Testis (tissue), 5 donors: ENCODE measurements at places on chromosomes 2 and 18.

DNA sequence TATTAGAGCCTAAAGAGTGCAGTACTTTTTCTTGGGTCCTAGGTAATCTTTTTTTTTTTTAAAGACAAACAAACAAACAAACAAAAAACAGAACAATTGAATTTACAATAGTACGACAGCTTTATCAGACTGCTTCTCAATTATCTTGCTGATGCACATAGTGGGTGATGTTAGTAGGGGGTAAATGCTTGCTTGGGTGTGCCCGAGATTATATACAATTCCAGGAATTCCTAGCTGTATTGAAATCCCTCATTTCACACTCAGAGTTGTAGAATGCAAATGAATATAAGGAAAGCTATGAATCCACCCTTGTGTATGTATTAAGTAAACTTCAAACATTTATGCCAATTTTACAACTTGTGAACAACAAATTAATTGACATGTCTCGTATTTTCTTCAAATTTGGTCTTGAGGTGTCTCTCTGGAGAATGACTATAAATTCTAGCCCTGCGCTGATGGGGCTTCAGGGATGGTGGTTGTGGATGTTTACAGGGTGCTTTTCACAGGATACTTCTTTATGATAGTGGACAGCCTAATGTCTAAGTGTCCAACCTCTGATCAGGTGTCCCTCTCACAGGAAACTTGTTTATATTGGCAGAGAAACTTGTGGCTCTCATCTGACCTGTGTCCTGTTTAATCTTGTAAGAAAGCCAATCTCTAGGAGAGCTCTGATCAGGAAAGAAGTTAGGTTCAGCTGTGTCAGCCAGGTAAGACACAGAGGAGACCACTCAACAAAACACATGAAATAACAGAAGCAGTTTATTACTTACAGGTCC, 61.9 kb upstream of the SLC39A10 start:
- DNase-seq, result no peak

GRCh38 chr18:55406451-55406991, 181.5 kb downstream of the TCF4 start:
- DNase-seq, result no peak

- DNase-seq, result no peak
Observed at GRCh38 chr2:161947406-161947805, 126.6 kb downstream of the DPP4 start.

DNA sequence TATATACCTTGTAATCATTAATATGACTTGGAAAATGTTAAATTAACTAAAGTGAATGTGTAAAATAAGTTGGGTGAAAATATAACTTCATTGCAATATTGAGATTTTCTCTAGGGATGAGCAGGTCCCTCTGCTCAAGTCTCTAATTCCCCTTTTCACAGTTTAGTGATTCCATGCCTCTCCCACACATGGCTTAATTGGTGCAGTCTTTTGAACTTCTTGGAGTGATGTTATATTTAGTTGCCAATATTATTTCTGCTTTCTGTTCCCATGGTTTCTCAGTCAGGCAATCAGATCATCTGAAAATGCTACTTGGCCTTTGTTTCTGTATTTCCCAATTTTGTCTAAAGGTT, 233.7 kb upstream of the SPOPL start:
- no peak for DNase-seq

- DNase-seq, result no peak
Observed at GRCh38 chr2:99473518-99474083, 16.2 kb downstream of the REV1 start.

DNA sequence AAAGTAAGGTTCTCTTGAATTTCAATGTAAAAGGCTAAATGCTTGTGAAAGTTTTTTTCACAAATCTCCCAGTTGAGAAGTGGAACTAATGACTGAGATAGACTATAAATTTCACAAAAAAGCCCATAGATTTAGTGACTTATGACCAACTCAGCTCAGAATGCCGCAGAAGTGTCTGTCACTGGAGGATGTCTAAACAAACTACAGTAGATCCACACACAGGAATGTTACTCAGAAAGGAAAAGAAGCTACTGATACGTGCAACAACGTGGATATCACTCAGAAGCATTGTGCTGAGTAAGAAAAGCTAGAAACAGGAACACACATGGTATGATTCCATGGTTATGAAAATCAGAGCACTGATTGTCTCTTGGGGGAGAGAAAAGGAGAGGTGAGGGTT, 151.9 kb downstream of the DOCK10 start:
- no peak for DNase-seq

GRCh38 chr2:207459990-207460757, 69.6 kb upstream of the CREB1 start:
- DNase-seq, result no peak

GRCh38 chr2:196827356-196827755, 18.2 kb upstream of the C2orf66 start:
- no peak for DNase-seq

DNA sequence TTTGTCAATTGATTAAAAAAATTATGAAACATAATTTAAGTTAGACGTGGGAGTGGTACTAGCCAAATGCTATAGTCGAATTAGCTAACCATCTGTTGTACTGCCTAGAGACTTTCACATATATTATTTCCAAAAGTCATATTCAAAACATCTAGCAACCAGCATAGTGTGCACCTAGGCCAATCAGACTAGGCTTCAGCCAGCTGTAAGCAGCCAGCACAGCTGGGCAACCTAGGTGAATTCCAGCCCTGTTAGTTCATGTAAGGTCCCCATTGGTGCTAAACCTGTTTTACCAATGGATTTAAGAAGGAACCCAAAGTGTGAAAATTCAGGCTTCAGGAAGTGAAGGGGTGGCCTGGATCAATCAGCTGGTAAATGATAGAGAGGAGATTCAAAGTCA, 144.3 kb downstream of the BCL2 start:
- DNase-seq, result no peak

GRCh38 chr2:141923657-141924056, 207.2 kb downstream of the LRP1B start:
- DNase-seq, result no peak

- no peak for DNase-seq
Observed at GRCh38 chr18:22241921-22242361, 72.6 kb downstream of the GATA6 start.

- DNase-seq, result no peak
Observed at GRCh38 chr2:181977661-181978350, 7.8 kb upstream of the PPP1R1C start.

GRCh38 chr18:9803698-9804516, 81.9 kb upstream of the TXNDC2 start:
- no peak for DNase-seq

- no peak for DNase-seq
Observed at GRCh38 chr2:106261871-106262321, 67.8 kb upstream of the UXS1 start.

- DNase-seq, result no peak
Observed at GRCh38 chr18:78154444-78154843, 825.2 kb upstream of the SALL3 start.

GRCh38 chr2:152330235-152330866, 4.6 kb upstream of the FMNL2 start:
- DNase-seq, result no peak

GRCh38 chr18:44579028-44579702, 101.5 kb upstream of the SETBP1 start:
- DNase-seq, result no peak

DNA sequence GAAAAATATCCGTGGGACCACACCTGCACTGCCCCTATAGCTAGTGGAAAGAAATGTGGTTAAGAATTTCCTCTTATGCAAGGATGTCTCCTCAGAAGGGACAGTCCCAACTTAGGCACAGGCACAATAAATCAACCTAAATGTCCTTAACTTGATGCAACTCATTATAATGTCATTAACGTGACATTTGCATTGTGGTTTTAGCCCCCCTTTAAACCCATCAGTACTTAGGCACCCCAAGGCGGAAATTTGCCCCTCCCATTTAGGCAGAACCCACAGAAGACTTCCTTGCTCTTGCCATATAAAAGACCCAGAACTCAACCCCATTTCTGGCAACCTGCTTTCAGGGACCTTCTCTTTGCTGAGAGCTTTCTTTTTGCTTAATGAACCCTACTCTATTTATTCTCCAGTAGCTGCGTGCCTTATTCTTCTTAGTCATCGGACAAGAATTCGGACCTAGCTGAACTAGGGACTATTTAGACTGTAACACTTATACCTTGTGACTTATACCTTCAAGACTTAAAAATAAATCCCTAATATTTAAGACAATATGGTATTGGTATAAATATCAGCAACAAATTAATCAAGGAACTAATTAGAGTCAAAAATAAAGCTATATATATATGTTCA, 1281.6 kb upstream of the TMEFF2 start:
- DNase-seq, result no peak

DNA sequence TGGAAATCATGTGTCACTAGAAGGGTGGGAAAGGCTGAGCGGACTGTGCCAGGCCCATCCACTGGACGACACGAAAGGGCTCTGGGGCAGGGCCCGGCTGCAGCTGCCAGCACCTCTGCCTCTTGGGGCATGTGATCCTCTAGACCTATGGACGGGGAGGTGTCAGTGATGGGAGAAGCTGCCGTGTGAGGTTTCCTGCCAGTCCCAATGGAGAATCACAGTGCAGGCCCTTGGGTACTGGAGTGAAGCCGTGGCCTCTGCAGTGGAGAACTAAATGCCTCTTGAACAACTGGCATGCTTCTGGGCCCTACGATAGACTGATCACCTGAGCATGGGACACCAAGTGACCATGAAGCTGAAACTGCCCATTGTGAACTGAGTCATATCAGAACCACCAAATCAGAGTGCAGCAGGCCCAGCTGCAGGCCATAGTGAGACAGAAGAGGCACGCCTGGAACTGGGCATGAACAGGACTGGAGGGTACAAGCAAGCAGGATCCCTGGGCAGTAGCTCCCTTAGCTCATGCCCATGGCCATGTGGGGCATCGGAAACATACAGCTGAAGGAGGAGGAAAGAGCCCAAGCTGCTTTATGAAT, 18.8 kb upstream of the RHOB start:
- DNase-seq, result no peak

- DNase-seq, result peak; percentile 24
Observed at GRCh38 chr2:120737340-120738101, 1.9 kb downstream of the GLI2 start.

- DNase-seq, result no peak
Observed at GRCh38 chr18:11653521-11653920, 35.5 kb upstream of the GNAL start.

- DNase-seq, result no peak
Observed at GRCh38 chr2:96468904-96469303, 36.3 kb downstream of the NEURL3 start.

DNA sequence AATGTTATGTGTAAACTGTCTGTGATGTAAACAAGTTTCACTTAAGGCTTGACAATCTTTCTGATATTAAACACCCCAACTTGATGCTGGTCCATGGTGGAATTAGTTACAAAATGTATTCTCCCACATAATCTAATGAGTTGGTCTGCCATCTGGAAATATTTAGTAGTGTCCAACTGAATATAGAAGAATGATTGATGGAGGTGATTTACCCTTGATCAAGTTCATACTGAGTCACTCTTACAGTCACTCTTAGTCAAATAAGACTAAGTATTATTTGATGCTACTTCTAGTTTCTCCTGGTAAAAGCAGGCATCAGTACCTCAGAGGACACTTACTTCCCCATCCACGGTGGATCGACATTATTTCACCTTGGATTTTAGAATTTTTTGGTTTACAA, 198.1 kb downstream of the SATB2 start:
- no peak for DNase-seq

- DNase-seq, result no peak
Observed at GRCh38 chr18:69580107-69580506, 179.4 kb downstream of the DOK6 start.

DNA sequence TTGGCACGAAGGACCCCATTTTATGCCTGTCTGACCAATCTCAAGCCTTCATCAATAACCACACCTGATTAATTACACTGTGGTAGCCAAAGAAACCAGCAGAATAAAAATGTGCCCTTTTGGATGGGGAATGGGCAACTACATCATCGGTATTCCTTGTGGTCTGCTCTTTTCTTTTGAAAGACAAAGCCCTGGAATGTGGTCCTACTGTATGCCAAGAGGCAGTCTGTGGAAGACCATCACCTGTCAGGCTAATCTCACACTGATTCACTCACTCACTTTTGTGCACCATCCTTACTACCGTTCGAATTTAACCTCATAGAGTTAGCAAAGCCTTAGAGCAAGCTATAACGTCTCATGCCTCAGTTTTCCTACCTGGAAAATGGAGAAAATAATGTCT, 275.2 kb upstream of the LRRTM1 start:
- DNase-seq, result no peak

GRCh38 chr18:59123588-59124369, 15.9 kb upstream of the SEC11C start:
- no peak for DNase-seq

DNA sequence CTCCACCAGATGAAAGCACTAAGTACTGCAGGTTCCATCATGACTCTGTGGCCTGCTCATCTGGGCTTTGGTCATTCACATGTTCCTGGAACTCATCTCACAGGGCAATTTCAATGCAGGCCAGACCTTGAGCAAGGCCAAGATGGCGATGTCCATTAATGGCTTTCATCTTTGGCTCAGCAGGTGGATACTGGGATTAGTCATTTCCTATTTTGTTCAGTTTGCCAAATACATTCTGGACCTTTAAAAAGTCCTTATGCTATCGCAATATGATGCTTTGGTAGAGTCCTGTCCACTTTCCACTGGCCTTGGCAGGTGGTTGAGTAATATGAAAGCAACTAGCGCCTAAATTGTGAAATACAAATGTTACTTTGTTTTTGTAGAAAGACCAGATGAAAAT, 170.1 kb upstream of the REV1 start:
- no peak for DNase-seq

DNA sequence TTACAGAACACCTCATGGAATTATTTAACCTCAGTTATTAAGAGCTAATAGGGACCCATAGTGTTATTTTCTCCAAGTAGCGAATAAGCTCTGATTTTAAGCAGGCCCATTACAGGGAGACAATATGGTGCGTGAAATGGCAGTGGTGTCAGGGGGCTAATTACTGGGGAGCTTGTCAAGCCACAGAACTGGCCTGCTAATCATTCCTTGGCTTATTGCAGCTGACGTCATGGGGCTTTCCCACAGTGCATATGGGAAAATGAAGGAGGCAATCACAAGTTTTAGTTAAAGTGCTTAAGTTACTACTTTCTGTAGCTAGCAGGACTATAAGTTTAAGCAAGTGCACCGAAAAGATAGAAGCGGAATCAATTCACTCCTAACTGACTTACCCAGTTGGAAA, 262.5 kb downstream of the TGIF1 start:
- no peak for DNase-seq

- no peak for DNase-seq
Observed at GRCh38 chr18:22841840-22842239, 91.3 kb upstream of the RBBP8 start.
